Heart right ventricle (tissue), 16 donors: ENCODE measurements at places on chromosomes 7 and 10. TPM values are rescaled to one million over a fixed set of nuclear protein-coding genes. Genes with fewer than 3 reads are reported as not detected.

DNA sequence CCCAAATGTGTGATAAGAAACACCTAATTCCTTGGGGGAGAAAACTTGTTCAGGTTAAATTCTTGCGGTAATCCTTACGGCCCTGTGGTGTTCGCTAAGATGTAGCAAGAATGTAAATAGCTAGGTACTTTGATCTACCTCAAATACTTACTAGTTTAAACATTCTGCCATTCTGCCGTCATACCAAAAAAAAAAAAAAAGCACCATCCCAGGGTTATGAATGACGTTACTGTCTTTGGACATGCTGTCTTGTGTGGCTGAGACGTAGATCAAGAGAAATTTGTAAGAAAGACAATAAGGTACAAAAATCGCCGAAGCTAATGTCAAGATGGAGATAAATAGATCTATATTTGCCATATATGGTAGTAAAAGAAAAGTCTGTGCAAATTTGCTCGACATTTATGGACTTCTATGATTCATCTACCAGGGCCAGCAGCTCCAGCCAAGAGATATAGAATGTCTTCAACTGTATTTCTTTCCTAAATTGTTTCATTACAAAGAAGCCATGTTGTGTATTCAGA is 195.6 kb downstream of the CUX1 start:
- no peak overlapping the region for H3K4me3 ChIP-seq
- H3K4me1 ChIP-seq = no peaks in the 10 kb centered on the region
- no peaks in the 10 kb centered on the region for H3K36me3 ChIP-seq
- no peak overlapping the region for H3K27ac ChIP-seq
- H3K27me3 ChIP-seq = no peaks in the 10 kb centered on the region

GRCh38 chr7:112882511-112882910 is 92.3 kb upstream of the TMEM168 start:
- no peak for DNase-seq
- no peaks in the 10 kb centered on the region for H3K27me3 ChIP-seq
- no peak overlapping the region for H3K4me3 ChIP-seq
- peak overlapping the region; percentile 42 for H3K27ac ChIP-seq

GRCh38 chr10:119383174-119383856 is 159.2 kb downstream of the RGS10 start:
- H3K27me3 ChIP-seq = no peaks in the 10 kb centered on the region
- peak overlapping the region; percentile 40 for H3K27ac ChIP-seq
- DNase-seq = no peak

GRCh38 chr7:120370954-120371353 is 98.0 kb downstream of the KCND2 start:
- no peak overlapping the region for H3K4me3 ChIP-seq
- H3K4me1 ChIP-seq = no peaks in the 10 kb centered on the region
- no peak for DNase-seq
- H3K27ac ChIP-seq = no peak overlapping the region

DNA sequence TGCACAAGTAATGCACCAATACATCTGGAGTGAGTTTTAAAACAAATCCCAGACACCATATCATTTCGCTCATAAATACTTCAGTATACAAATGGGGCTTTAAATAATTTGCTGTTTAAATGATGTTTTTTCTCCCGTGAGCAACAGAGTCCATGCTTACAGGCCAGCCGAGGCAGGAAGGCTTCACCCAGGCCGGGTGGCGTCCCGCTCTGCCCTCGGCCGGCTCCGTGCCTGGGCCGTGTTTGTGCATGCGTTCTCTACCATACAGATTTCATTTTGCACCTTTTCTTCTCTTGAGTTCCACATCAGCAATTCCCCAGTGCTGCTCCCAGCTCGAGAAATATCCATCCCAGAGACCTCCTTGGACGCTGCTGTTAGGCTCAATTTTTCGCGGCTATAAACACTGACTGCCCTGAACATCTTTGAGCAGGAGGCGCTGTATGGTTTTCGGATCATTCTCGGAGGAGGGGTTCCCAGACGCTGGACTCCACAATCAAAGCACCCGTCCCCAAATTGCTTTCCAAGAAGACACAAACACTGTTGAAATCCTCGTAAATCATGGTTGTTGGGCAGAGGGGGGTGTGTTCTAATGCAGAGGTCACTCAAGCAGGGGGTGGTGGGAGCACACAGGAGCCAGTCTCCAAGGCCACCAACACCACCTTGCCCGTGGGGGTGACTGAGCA is 91.6 kb downstream of the MICALL2 start:
- H3K27ac ChIP-seq = no peak overlapping the region
- no peaks in the 10 kb centered on the region for H3K36me3 ChIP-seq
- H3K27me3 ChIP-seq = peaks cover 70% of the 10 kb centered on the region

GRCh38 chr10:89332123-89332633 is 4.4 kb downstream of the IFIT3 start:
- H3K4me3 ChIP-seq = peak overlapping the region; percentile 57
- H3K27me3 ChIP-seq = no peaks in the 10 kb centered on the region
- H3K4me1 ChIP-seq = peaks cover 32% of the 10 kb centered on the region

GRCh38 chr7:25216837-25217236 is 11.4 kb downstream of the NPVF start:
- no peak overlapping the region for H3K27ac ChIP-seq
- peaks cover under 1% of the 10 kb centered on the region for H3K27me3 ChIP-seq
- H3K4me1 ChIP-seq = no peaks in the 10 kb centered on the region
- no peak overlapping the region for H3K4me3 ChIP-seq

GRCh38 chr7:128003167-128003566 is 28.1 kb downstream of the LRRC4 start:
- H3K36me3 ChIP-seq = no peaks in the 10 kb centered on the region
- no peak overlapping the region for H3K27ac ChIP-seq
- H3K27me3 ChIP-seq = no peaks in the 10 kb centered on the region
- H3K4me3 ChIP-seq = no peak overlapping the region
- no peak for DNase-seq

DNA sequence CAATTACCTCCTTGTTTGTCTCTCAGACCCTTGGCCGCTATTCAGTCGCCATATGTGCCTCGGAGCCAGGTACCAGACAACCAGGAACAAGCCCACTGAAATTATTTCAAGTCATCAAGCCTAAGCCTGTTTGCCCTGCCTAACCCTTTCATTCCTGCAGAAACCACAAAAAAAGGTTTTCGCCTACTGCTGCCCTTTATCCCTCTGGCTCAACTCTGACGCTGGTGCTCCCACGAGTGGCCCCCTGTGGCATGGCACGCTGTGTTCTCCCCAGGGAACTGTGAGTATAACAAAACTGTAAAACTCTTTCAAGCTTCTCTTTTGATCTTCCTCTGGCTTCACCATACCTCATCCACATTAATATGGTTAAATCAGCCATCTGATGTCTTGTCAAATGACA is 215.7 kb upstream of the CDC14C start:
- H3K27ac ChIP-seq = no peak overlapping the region
- H3K27me3 ChIP-seq = no peaks in the 10 kb centered on the region
- no peak for DNase-seq
- H3K36me3 ChIP-seq = no peaks in the 10 kb centered on the region
- no peaks in the 10 kb centered on the region for H3K4me1 ChIP-seq
- H3K4me3 ChIP-seq = no peak overlapping the region

- no peak overlapping the region for H3K4me3 ChIP-seq
- DNase-seq = peak; percentile 78
- no peaks in the 10 kb centered on the region for H3K27me3 ChIP-seq
- peaks cover 22% of the 10 kb centered on the region for H3K36me3 ChIP-seq
- no peak overlapping the region for H3K27ac ChIP-seq
- peaks cover 35% of the 10 kb centered on the region for H3K4me1 ChIP-seq
Observed at GRCh38 chr7:120805636-120806388, 52.1 kb downstream of the TSPAN12 start.

DNA sequence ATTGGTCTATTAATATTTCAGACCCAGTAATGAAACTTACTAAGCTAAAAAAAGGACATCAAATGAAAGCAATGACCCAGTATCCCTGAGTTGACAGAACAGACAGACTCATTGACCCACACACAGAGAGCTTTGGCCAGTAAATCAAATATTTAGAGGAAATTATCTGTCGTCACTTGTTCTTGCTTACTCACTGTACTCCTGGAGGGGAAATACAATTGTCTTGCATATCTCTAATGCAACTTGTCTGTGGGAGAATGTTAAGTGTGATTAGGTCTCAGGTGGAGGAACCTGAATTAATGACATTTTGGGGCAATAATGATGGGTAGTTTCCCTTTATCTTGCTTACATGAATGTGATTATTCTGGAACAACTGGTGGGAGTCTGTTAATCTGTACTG is 80.4 kb downstream of the CUBN start:
- H3K4me3 ChIP-seq = no peak overlapping the region
- H3K4me1 ChIP-seq = no peaks in the 10 kb centered on the region
- no peak for DNase-seq
- no peak overlapping the region for H3K27ac ChIP-seq
- H3K27me3 ChIP-seq = no peaks in the 10 kb centered on the region

DNA sequence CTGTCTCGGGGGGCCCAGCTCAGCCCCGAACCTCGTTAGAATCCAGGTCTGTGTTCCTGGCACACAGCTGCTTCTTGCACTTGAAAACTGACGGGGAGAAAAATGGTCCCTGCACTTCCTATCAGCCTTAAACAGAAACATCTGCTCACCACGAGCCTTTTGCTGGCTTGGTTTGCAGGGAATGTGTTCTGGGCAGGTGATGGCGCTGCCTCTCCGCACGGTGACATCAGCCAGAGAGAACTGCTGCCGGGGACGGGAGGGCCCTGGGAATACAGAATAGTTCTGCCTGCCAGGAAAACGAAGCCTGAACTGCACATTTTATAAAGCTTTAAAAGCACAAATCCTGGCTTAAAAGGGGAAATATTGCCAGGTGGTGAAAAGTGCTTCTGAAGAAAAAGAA is 622.5 kb downstream of the TYW1 start:
- H3K4me3 ChIP-seq = no peak overlapping the region
- peak overlapping the region; percentile 1 for H3K27ac ChIP-seq
- peaks cover 14% of the 10 kb centered on the region for H3K27me3 ChIP-seq
- H3K4me1 ChIP-seq = peaks cover 3% of the 10 kb centered on the region
- DNase-seq = peak; percentile 35
- no peaks in the 10 kb centered on the region for H3K36me3 ChIP-seq

GRCh38 chr10:31318382-31318853 is 598 bp upstream of the ZEB1 start:
- H3K4me3 ChIP-seq = peak overlapping the region; percentile 92
- peak; percentile 73 for DNase-seq
- H3K36me3 ChIP-seq = no peaks in the 10 kb centered on the region
- no peaks in the 10 kb centered on the region for H3K27me3 ChIP-seq

DNA sequence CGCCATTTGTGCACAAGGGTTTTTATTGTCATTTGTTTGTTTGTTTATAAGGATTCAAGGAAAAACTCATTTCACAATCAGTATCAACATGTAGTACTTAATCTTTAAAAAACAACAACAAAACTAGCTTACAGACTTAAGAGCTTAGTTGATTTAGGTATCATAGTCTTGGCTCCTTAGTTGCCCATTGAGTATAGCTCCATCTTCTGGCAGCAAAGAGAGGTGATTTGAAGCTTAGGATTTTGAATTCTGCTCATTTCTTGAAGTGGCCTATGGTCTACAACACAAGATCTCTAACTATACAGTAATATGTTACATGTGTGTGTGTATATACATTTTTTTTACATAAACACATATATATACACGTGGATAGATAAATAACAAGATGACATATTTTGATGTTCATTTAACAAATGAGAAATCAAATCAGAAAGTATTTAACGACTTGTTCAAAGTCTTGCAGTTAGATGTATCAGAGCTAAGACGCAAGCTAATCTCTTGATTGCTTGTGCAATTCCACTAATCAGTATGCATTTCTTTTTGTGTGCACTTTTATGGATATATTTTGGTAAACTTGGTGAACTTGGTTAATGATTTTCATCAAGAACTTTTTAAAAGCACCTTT is 307.3 kb downstream of the CAMK1D start:
- no peak overlapping the region for H3K27ac ChIP-seq
- H3K4me1 ChIP-seq = no peaks in the 10 kb centered on the region
- DNase-seq = no peak
- no peak overlapping the region for H3K4me3 ChIP-seq
- no peaks in the 10 kb centered on the region for H3K36me3 ChIP-seq

DNA sequence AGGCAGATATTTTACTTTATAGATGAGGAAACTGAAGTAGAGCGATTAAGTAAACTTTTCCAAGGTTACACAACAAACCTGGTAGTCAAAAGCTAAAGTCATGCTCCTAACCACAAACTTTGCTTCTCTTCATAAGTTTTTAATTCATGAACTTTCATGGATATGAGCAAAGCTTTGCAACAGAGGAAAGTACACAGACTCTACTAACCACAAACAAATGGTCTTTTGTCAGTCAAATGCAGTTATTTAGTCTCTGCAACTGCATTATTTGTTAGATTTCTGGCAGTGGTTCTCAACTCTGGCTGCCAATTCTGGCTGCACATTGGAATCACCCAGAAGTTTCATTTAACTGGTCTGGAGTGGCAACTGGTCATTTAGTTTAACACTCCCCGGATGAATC is 140.6 kb upstream of the TMEM168 start:
- H3K27me3 ChIP-seq = no peaks in the 10 kb centered on the region
- DNase-seq = no peak
- peaks cover 14% of the 10 kb centered on the region for H3K4me1 ChIP-seq
- H3K36me3 ChIP-seq = no peaks in the 10 kb centered on the region
- H3K27ac ChIP-seq = no peak overlapping the region

GRCh38 chr7:82507365-82507975 is 63.9 kb upstream of the CACNA2D1 start:
- no peak overlapping the region for H3K4me3 ChIP-seq
- no peaks in the 10 kb centered on the region for H3K27me3 ChIP-seq
- no peaks in the 10 kb centered on the region for H3K36me3 ChIP-seq
- H3K4me1 ChIP-seq = no peaks in the 10 kb centered on the region
- no peak overlapping the region for H3K27ac ChIP-seq
- DNase-seq = no peak

DNA sequence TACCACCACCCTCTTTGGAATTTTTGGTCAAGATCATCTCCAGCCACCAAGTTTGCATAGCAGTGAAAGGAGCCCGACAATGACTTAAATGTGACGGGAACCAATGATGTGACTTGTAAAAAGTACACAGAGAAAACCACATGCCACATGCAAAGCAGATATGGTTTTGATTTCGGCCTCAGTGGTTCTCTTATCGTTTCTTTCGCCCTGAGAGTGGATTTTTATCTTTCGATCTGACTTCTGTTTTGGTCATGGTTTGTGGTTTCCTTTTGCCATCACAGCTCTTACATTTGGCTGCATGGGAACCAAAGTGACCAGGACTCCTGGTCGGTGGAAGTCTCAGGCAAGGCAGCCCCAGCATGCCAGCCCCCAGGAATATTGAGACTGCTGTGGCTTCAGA is 31.5 kb downstream of the TCF7L2 start:
- no peak for DNase-seq
- H3K36me3 ChIP-seq = no peaks in the 10 kb centered on the region
- no peak overlapping the region for H3K27ac ChIP-seq
- H3K27me3 ChIP-seq = no peaks in the 10 kb centered on the region

GRCh38 chr7:2807460-2807844 is 36.7 kb downstream of the GNA12 start:
- H3K4me1 ChIP-seq = peaks cover 56% of the 10 kb centered on the region
- no peaks in the 10 kb centered on the region for H3K36me3 ChIP-seq
- DNase-seq = no peak
- no peaks in the 10 kb centered on the region for H3K27me3 ChIP-seq

Gene C10orf62
- not detected for total RNA-seq

Gene MKI67
- 2.0 TPM for total RNA-seq

Gene FOXI2
- 0.33 TPM for total RNA-seq

Gene PLCE1
- 62.0 TPM for total RNA-seq

Gene FZD1
- total RNA-seq = 14.1 TPM

Gene NOC3L
- total RNA-seq = 7.1 TPM

Gene EPHB4
- 20.1 TPM for total RNA-seq

Gene GSTK1
- total RNA-seq = 261 TPM

Gene WDFY4
- 1.1 TPM for total RNA-seq

Gene PARP12
- total RNA-seq = 13.5 TPM

Gene GDF2
- not detected for total RNA-seq

Gene FRMD4A
- total RNA-seq = 32.8 TPM

Gene HUS1
- total RNA-seq = 29.7 TPM

Gene GLI3
- 6.7 TPM for total RNA-seq

Gene EBF3
- total RNA-seq = 5.6 TPM
